ENCODE measurements at places on chromosomes 11 and 22. TPM values are rescaled to one million over a fixed set of nuclear protein-coding genes. Genes with fewer than 3 reads are reported as not detected.

Gene CAPN5
- 2.1 TPM for total RNA-seq

Gene SCT
- not detected for total RNA-seq

Gene ACTN3
- not detected for total RNA-seq

Gene NAALADL1
- total RNA-seq: not detected

Gene TRIM51
- not detected for total RNA-seq

Gene HBG1
- not detected for total RNA-seq

All from MG63 (cell line).